ENCODE measurements at places on chromosomes 2 and 18.
A peak's percentile ranks its signal among the peaks of the same experiment; 100 is the strongest.

- no peak for DNase-seq
These were observed 995.6 kb upstream of the FANCL start for GRCh38 chr2:59236723-59237122.

DNA sequence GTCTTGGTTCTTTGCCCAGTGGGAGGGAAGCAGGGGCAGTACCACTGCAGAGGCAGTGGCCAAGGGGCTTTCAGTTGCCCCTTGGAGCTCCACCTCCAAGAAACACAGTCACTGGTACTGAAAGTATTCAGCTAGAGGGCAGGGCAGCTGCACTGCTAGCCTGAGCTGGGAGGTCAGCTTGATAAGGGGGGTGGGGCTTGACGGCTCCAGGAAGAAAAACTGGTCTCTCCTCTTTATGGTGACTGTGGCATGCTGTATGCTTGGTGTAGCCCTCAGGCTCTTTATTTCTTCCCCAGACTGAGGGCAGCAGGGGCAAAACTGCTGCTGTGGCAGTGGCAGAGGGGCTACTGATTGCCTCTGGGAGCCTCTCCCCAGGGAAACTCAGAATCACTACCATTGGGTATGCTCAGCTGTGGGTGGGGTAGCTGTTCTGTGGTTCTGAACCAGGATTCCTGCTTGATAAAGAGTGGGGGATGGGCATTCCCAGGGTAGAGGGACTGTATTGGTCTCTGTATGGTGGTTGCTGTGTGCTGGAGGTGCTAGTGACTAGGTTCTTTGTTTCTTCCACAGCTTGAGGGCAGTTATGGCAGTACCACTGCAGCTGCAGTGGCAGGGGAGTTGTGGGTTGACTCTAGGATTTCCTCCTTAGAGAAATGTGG is 134.6 kb upstream of the SCN7A start:
- DNase-seq: no peak

DNA sequence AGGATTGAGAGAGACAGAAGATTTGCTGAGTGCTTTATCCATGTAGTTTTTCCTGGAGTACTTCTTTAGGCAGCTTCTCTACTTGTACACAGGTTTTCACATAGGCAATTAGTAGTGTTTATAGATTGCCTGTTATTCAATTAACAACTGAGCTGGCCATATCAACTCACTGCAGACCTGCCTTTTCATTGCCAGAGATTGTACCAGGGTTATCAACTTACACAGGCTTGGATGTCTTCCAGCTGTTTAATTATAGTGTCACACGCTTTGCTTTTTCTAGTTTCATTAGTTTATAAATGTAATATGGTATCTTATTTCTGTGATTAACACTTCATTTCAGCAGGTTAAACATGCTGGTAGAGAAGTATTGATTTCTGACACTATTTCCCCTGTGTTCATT is 125.9 kb downstream of the GPD2 start:
- peak; percentile 9 for DNase-seq

DNA sequence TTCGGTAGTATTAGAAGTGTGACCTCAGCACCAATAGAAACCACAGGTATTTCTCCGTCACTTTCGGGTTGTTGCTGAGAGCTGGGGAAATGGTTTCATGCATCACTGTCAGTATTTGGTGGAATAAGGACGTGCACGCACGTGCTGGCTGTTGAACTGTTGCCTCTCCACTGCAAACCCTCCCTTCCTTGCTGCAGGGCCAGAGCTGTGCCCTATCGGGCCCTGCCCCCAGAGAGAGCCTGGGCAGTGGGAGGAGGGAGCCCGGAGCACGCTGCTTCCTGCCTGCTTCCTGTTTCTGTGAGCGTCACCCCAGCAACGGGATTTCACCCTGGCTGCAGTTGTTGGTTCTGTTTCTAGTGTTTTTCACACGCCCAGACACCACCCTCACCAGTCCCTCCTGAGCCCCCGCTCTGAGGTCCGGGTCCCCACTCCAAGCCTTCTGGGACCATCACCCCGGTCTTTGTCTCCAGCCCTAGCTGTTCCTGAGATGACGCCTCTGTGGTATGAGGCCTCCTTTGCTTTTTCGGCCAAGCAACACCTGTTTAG is 47.4 kb downstream of the LRRFIP1 start:
- peak; percentile 90 for DNase-seq

- peak; percentile 62 for DNase-seq
These were observed 885 bp upstream of the DSEL start for GRCh38 chr18:67517444-67517765.

- DNase-seq: no peak
These were observed 103.9 kb downstream of the KLHL14 start for GRCh38 chr18:32668956-32669355.

DNA sequence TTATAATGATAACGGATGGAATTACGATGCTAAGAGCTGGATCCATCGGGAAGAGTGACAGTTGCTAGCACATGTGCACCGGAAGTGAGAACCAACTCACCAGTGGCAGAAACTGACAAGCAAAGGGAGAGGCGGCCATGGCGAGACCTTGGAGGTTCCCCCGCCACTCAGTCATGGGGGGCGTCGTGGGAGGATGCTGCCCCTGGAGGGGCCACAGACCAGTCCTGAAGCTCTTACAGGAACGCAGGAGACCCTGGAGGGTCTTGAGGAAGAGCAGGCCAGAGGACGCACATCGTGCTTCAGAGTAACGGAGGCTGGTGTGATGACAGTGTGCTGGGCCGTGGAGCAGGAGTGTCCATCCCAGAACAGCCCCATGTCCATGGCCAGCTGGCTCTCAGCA is 53.1 kb upstream of the KCNG2 start:
- DNase-seq: no peak

Data from NCI-H510A treated with DMSO at 0.1 percent for 48 hours (cell line).